Right lung (tissue), 10 donors: ENCODE measurements at places on chromosomes 13 and 19.

DNA sequence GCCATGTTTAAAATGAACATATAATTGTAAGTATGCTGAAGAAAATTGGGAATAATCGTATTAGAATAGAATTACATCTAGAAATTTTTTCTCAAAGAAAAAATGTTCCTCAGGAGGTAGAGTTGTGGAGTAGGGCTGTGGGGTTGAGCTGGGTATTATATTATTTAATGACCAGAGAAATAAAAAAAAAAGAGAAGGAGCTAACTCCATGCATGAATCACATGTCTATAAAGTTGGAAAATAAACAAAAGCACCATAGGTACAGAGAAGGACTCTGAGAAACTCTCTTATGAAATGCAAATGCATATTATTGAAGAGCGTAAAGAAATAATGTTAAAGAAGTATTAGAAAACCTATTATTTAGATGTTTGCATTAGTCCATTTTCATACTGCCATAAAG is 405.5 kb downstream of the EFNB2 start:
- no peak for DNase-seq

DNA sequence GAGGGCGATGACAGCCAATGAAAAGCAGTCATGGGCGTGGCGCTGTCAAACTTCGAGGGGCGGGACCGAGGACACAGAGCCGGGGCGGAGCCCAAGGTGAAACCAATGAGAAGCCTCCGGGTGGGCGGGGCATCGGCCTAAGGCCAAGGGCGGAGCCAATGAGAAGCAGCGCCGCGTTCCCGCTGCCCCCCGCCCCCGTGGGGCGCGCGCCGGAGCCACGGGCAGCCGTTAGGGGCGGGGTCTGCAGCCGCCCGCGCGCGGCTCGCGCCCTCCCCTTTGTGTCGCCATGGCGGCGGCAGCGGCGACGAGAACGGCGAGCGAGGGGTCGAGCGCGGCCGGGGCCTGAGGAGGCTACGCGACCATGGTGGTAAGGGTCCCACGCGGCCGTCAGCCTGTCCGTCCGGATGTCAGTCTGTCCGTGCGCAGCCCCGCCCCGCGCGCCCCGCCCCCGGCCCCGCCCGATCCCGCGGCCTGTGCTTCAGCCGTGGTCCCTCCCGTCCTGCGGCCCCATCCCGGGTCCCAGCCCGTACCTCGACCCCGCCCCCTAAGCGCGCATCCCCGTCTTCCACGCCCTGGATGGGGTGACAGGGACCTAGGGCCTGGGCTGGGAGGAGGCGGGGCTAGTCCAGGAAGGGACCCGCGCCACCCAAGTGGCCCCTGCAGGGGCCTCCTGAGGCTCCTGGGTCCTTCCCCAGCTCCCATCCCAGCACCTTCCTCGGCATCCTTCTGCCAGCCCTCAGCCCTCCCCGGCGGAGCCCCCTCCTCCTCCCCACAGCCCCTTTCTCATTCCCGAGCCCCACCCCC is at the start of gene ARHGAP33:
ARHGAP33 (plus strand) TSS at position 267 of the 804 bp plus-strand sequence; CDS start at position 362, 95 bp downstream.
- peak; percentile 97 for DNase-seq

DNA sequence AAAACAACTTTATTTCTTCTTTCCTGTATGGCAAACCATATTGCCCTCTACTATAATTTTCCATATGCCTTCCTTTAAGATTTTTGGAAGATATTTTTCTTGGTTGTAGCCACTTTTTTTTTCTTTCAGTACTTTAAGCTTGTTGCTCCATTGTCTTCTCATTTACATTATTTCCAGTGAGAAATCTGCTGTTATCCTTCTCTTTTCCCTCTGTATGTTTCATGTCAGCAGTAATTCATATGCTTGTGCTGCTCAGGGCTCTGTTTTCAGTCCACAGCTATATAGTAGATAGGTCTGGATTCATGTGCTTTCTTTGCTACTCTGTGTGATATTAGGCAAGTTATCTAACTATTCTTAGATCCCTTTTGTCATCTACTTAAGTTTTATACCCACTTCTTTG is 267.6 kb downstream of the OXGR1 start:
- DNase-seq: no peak

DNA sequence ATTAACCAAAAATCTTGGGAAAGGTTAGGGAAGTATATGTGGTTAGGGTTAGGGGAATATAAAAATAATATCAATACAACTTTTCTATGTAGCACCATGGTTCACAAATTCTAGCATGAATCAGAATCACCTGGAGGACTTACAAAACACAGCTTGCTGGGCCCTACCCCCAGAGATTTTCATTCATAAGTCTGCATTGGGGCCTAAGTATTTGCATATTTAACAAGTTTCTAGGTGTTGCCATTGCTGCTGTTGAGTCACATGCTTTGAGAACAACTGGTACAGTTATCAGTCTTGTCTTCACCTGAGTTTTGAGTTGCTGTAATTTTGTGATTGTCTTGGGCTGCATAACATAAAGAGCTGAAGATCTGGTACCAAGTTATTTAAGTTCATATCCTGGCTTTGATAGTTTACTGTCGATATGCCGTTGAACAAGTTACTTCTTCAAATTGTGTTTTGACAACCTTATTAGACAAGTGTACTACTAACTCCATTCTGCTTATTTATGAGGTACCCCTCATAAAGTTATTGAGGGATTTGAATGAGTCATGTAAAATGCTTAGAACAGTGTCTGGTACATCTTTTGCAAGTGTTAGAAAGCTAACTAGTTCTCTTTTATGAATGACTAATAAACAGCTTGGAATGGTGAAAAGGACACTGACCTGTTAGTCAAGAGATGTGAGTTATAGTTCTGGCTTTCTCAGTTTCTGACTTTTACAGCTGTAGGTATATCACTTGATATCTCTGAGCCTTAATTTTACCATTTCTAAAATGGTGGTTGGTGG is 132.9 kb downstream of the PAN3 start:
- no peak for DNase-seq

DNA sequence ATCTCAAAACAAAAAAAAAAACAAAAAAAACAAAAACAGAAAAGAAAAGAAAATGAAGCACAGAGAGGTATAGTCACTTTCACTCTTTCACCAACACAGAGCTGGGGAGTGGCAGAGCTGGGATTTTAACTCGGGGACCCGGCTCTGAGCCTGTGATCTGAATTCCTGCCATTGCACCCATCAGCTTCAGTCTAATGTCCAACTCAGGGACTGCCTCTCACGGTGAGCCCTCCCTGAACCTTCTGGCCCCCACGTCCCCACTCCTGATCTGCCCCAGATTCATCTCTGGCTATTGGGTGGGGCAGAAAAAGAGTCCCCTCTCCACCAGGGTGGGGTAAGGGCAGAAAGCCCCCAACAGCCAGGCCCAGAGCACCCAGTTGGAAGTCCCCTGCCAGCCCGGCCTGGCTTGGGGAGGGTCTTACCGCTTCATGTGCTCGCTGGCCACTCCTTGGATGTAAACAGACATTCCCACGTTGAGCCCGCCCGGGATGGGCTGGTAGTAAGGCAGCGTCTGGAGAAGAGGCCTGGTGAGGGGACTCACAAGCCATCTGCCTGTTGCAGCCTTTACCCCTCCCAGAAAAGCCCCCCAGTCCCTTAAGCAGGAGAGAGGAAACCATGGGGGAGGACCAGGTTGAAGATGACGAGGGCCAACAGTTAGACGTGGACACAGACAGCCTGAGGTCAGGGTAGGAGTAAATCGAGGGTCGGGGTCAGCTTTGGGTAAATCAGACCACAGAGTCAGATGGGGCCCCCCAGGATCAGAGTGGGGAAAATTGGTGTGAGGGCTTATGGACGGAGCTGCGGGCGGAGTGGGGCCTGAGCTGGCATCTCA is 520 bp downstream of the LGALS4 start:
- no peak for DNase-seq

DNA sequence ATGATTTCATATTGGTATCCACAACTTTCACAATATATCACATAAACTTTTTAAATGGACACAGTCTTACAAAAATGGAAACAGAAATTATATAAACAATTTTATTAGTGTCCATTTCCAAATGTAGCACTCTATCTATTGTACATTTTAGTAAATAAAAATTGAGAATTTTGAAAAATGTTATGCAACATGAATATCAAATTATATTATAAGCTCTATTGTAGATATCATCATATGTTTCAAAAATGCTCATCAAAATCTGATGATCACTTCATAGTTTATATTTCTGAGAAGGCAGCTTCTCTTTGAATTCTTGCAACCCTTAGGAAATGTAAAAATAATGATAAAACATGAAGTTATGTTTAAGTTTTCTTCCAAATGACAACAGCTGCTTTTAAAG is 1928.6 kb downstream of the PCDH9 start:
- peak; percentile 44 for DNase-seq

GRCh38 chr13:110824702-110825300 is 90.1 kb downstream of the ANKRD10 start:
- peak; percentile 45 for DNase-seq

GRCh38 chr13:83065108-83065507 is 817.2 kb downstream of the SLITRK1 start:
- DNase-seq: peak; percentile 2

GRCh38 chr19:54523403-54523802 is 20.8 kb downstream of the LAIR2 start:
- DNase-seq: no peak

GRCh38 chr13:64480672-64481071 is 2749.5 kb downstream of the PCDH9 start:
- DNase-seq: no peak

DNA sequence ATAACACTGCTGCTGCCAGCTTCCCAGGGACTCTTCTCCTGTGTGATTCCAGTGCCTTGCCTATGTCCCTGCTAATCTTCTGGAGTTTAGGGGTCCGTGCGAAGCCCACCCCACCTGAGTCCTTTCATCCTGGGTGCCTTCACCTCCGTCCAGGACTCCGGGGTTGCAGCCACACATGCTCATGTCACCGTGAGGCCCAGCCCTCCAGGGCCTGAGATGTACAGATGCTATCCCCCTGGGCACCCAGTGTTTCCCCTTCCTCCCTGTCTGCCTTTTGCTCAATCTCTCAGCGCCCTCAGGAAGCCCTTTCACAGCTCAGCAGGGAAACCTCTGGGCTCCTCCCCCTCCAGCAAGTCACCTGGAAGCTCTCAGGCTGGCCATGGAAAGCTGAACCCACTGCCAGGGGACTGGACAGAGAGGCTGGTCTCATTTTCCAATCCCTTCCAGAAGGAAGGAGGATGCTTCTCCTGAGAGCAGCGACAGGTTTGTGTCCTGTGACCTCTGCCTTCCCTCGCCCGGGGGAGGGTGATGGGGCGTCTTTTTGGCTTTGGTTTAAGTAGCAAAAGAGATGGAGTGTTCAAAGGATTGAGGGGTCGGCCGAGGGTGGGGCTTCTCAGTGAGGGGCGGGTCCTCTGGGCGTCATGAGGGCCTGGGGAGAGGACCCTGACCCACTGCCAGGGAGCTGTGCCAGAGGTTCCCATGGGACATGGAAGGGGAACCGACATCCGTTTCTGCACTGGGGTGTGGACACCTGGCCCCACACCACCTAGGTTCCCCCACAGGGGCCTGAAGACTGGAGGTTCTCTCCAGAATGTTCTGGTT is 30.8 kb upstream of the TFDP1 start:
- DNase-seq: no peak

DNA sequence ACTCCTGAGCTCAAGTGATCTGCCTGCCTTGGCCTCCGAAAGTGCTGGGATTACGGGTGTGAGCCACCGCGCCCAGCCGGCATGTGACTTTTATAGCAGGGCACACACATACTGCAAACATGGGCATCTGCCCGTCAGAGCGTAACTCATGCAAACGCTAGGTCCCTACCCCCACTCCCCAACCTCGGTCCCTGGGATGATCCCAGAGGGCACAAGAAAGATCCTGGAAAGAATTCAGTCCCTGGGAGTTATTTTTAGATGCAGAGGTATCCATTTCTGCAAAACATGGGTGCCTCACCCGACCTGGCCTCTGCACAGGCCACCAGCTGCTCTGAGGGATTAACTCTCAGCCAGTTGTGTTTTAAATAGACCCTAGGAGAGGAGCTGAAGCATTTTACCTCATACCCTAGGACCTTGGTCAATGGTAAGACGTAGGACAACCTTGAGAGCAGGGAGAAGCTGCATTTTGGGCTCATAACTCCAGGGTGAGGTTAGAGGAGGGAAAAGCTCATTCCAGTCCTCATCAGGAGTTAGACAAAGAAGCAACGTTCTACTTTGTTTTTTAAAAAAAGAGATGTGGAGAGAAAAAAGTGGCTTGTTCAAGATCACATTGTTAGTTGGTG is 10.8 kb downstream of the TMEM38A start:
- DNase-seq: no peak

- no peak for DNase-seq
Observed at GRCh38 chr19:38693380-38694223, 46.2 kb downstream of the ACTN4 start.

GRCh38 chr13:76286178-76286577 is 600.0 kb downstream of the KCTD12 start:
- no peak for DNase-seq

GRCh38 chr13:80400865-80401426 is 60.0 kb upstream of the SPRY2 start:
- DNase-seq: no peak

DNA sequence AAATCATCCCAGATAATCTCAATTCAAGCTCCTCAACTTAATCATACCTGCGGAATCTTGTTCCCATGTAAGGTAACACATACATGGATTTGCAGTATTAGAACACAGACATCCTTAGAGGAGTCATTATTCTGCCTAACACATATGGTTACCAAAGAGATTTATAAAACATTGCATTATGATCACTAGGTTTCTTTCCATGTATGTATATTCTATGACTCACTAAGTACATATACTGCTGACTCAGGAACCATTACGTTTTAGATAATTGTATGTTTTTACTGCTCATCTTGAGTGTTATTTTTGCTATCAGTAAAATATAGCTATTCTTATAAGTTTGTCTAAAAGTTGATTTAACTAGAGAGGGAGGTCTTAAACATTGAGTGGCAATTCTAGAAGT is 182.9 kb downstream of the SLITRK6 start:
- DNase-seq: no peak

DNA sequence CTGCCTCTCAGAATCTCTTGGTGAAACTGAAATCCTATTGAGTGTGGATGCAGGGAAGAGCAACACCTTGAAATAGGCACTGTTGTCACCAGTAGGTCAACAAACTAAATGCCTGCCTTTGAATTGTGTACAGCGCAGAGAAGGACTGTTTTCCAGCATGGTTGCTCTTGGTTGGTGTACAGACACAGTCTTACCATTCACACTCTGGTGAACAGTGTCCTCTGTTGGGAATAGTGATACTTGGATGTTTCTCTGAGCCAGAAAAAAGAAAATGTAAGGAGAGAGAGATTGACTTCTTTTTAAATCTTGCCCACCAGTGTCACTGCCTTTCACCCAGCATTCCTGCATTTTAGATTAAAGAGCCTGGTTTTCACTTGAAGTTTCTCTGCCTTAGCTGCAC is 179.7 kb downstream of the STK24 start:
- DNase-seq: no peak
